ENCODE measurements at places on chromosomes 12 and 14. TPM values are rescaled to one million over a fixed set of nuclear protein-coding genes. Genes with fewer than 3 reads are reported as not detected.
A peak's percentile ranks its signal among the peaks of the same experiment; 100 is the strongest.

The KCNC2 gene
- total RNA-seq, result 1.4 TPM

- no peak for DNase-seq
- no peak overlapping the region for H3K4me3 ChIP-seq
- no peaks in the 10 kb centered on the region for H3K4me1 ChIP-seq
- H3K27ac ChIP-seq, result no peak overlapping the region
- no peaks in the 10 kb centered on the region for H3K27me3 ChIP-seq
Measured at GRCh38 chr14:53109105-53110041, 43.8 kb downstream of the DDHD1 start.

- no peak for DNase-seq
- no peak overlapping the region for H3K27ac ChIP-seq
- H3K27me3 ChIP-seq, result peaks cover 93% of the 10 kb centered on the region
- no peaks in the 10 kb centered on the region for H3K36me3 ChIP-seq
- peak overlapping the region; percentile 61 for H3K4me3 ChIP-seq
Measured at GRCh38 chr14:77139540-77140358, 1.8 kb downstream of the ZDHHC22 start.

GRCh38 chr12:109861689-109862314 lies 18.5 kb downstream of the GLTP start:
- DNase-seq, result no peak
- H3K4me3 ChIP-seq, result no peak overlapping the region
- peaks cover 18% of the 10 kb centered on the region for H3K4me1 ChIP-seq

- peaks cover 8% of the 10 kb centered on the region for H3K36me3 ChIP-seq
- H3K27ac ChIP-seq, result no peak overlapping the region
- H3K4me1 ChIP-seq, result no peaks in the 10 kb centered on the region
- DNase-seq, result no peak
Measured at GRCh38 chr12:123720141-123720814, 8.1 kb downstream of the ATP6V0A2 start.

DNA sequence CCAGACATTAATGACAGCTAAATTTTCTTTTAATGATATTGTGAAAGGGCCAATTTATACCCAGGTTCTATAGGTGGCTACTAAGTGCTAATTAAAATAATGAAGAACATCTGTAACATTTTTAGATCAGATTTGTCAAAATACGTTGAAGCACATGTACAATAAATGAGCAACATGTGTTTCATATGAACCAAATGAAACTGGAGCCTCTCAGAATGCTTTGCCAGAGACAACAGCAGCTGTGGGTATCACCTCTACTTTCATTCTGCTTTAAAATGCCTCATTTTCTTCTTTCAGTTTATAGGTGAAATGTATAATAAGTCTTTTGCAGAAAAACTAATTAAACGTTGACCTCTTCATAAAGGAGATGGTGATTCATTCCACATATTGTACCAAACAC lies 26.1 kb upstream of the MYF6 start:
- no peaks in the 10 kb centered on the region for H3K36me3 ChIP-seq
- no peak for DNase-seq
- H3K4me3 ChIP-seq, result no peak overlapping the region
- H3K27ac ChIP-seq, result no peak overlapping the region

GRCh38 chr12:128842579-128842978 lies 10.7 kb upstream of the GLT1D1 start:
- H3K36me3 ChIP-seq, result no peaks in the 10 kb centered on the region
- DNase-seq, result no peak
- no peak overlapping the region for H3K27ac ChIP-seq

The VPS29 gene
- total RNA-seq, result 74.2 TPM

GRCh38 chr12:21648378-21648777 lies 9.3 kb downstream of the LDHB start:
- peaks cover 49% of the 10 kb centered on the region for H3K36me3 ChIP-seq
- no peak overlapping the region for H3K27ac ChIP-seq
- peaks cover 11% of the 10 kb centered on the region for H3K4me1 ChIP-seq
- no peak overlapping the region for H3K4me3 ChIP-seq
- H3K27me3 ChIP-seq, result no peaks in the 10 kb centered on the region
- no peak for DNase-seq

- peaks cover 12% of the 10 kb centered on the region for H3K4me1 ChIP-seq
- DNase-seq, result no peak
- peaks cover 8% of the 10 kb centered on the region for H3K27me3 ChIP-seq
- H3K27ac ChIP-seq, result no peak overlapping the region
- no peak overlapping the region for H3K4me3 ChIP-seq
Measured at GRCh38 chr14:91893007-91893406, 25.7 kb upstream of the TC2N start.

DNA sequence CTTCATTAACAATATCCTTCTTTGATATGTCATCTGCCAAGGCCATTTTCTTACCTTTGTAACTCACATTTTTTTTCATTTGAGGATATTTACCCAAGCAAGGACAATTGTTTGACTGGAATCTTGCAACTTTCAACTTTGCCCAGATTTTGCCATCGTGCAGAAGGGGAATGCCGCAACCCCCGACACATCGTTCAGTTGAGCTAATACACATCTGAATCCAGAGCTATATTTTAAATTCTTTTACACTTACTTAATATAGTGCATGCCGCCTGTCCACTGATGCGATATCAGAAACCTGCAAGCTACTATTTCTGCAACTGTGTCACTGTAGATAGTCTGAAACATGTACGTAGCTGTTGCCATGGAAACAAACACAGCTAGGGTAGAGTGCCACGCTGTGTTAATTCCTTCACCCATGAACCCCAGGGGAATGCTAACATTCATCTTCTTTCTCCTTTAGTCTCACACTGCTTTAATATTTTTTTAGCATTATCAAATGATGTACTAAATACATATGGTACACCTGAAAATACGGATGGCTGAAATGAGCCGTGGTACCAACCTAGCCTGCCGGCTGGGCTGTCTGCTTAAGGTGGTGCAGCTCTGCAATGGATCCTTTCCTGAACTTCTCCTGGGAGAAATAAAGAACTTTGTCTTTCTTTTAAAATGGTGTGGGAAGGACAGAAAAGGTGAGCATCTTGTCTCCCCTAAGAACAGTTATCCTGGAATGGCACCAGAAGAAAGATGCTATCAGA lies 77.0 kb upstream of the FOXN3 start:
- H3K36me3 ChIP-seq, result peaks cover 3% of the 10 kb centered on the region
- DNase-seq, result no peak
- no peak overlapping the region for H3K27ac ChIP-seq
- H3K27me3 ChIP-seq, result no peaks in the 10 kb centered on the region

The SSTR1 gene
- total RNA-seq, result not detected

The MSI1 gene
- 27.7 TPM for total RNA-seq

The POLE gene
- 114 TPM for total RNA-seq

DNA sequence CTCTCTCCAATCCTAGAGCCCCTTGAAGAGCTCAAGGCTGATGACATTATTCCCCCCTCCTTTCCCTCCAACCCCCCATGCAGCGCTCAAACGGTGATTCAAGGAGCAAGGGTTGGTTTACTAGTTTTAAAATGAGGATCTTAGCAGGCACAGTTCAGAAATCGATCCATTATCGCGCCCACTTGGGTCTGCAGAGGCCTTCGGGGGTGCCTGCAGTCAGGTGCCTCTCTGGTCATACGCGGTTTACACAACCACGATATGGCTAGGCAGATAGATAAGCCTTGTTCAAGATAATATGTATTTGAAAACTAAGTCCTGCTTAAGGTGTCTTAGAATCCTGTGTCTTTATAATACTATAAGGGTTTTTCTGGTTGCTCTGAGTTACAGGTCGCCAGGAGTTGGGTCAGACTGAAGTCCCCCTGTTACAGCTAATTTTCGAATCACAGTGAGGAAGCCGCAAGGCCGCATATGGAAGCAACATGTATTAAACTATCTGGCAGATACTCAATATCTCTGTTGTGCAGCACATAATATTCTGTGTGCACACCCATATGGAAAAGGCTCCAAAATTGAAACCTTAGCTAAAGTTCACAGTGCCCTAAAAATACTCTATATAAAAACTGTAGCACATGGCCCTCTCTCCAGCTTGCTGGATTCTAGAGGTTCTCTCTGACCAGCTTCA lies 10.0 kb downstream of the BHLHE41 start:
- no peaks in the 10 kb centered on the region for H3K27me3 ChIP-seq
- peak overlapping the region; percentile 65 for H3K4me3 ChIP-seq
- H3K4me1 ChIP-seq, result peaks cover 54% of the 10 kb centered on the region
- H3K27ac ChIP-seq, result peak overlapping the region; percentile 94

The LGMN gene
- 52.2 TPM for total RNA-seq

DNA sequence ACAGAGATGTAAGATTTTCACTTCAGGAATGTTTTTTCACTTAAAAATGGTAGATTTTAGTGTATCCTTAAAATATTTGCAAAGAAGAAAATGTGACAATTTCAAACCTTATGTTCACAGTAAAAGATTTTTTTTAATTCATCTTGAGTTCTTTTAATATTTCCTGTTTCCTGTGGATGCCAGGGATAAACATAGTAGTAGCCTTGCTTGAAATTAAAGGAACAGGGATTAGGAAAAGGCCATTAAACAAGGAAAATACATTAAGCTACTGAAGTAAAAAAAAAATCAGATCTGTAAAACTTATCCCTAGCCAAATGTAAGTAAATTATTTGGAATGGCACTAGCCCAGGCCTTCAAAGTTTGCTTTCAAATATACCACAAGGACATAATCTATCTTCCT lies 138.1 kb upstream of the AEBP2 start:
- no peak overlapping the region for H3K4me3 ChIP-seq
- H3K27me3 ChIP-seq, result no peaks in the 10 kb centered on the region
- H3K27ac ChIP-seq, result no peak overlapping the region
- peaks cover 21% of the 10 kb centered on the region for H3K36me3 ChIP-seq
- peaks cover 10% of the 10 kb centered on the region for H3K4me1 ChIP-seq

DNA sequence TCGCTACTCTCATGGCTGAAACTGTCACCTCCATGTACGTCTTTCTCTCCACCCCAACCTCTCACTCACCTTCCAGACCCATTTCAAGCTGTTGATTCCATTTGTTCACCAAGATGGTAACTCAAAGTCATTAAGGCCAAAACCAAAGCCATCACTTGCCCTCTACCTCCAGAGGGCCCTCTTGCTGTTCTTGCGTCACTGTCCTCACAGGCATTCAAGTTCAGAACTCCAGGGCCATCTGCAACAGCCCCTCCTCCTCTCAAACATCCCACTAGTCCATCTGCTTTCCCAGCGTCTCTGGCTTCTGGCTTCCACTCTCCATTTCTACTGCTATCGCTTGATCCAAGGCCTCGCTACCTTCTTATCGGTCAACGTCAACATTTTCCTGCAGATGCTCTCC lies 74.5 kb downstream of the VWF start:
- no peaks in the 10 kb centered on the region for H3K36me3 ChIP-seq
- no peak overlapping the region for H3K27ac ChIP-seq
- no peak overlapping the region for H3K4me3 ChIP-seq
- H3K4me1 ChIP-seq, result peaks cover 15% of the 10 kb centered on the region
- DNase-seq, result no peak
- peaks cover 2% of the 10 kb centered on the region for H3K27me3 ChIP-seq

The RNU4-1 gene
- total RNA-seq, result 5,368 TPM

The TMED10 gene
- 242 TPM for total RNA-seq

GRCh38 chr12:67671892-67672291 lies 23.3 kb downstream of the DYRK2 start:
- no peak overlapping the region for H3K4me3 ChIP-seq
- peaks cover 33% of the 10 kb centered on the region for H3K36me3 ChIP-seq
- peak overlapping the region; percentile 96 for H3K27ac ChIP-seq
- H3K4me1 ChIP-seq, result peaks cover 25% of the 10 kb centered on the region
- H3K27me3 ChIP-seq, result no peaks in the 10 kb centered on the region

GRCh38 chr14:104841730-104842129 lies 23.3 kb upstream of the CEP170B start:
- H3K4me3 ChIP-seq, result no peak overlapping the region
- H3K4me1 ChIP-seq, result peaks cover 15% of the 10 kb centered on the region
- H3K36me3 ChIP-seq, result no peaks in the 10 kb centered on the region
- peaks cover 84% of the 10 kb centered on the region for H3K27me3 ChIP-seq

DNA sequence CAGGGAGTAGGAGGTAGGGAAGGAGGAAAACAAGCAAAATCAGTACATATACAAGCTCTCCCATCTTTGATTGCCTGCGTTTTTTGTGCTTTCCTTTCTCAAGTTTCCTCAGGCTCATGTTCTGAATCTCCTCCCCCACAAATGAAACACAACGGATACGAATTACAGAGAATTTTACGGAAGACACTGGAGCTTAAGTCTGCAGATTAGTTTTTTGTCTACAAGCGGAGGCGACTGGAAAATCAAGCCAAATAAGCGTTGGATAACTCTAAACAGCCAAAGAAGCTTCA lies 612 bp downstream of the WBP11 start:
- H3K27me3 ChIP-seq, result no peaks in the 10 kb centered on the region
- no peak overlapping the region for H3K27ac ChIP-seq
- H3K36me3 ChIP-seq, result peaks cover 8% of the 10 kb centered on the region
- peaks cover 18% of the 10 kb centered on the region for H3K4me1 ChIP-seq
- DNase-seq, result no peak
